ENCODE measurements at places on chromosomes 4 and X. TPM values are rescaled to one million over a fixed set of nuclear protein-coding genes. Genes with fewer than 3 reads are reported as not detected.

DNA sequence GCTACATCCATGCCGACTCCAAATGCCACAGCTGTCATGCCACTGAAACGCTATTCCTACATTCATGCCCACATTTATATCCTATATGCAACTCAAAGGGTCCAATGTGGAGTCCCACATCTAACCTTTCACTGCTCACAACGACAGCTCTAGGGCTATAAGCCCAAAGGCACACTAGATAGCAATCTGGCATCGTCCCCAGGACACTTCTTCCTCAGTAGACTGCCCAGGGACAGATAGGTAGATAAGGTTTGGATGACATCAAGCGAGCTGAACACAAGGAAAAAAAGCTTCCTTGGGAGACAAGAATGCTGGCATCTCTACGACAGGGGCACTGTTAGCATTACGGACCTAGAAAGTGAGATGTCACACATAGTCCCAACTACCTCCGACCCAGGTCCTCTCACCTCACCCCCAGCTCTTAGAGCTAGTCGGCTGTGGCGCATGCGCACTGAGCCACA lies 685 bp downstream of the RAB9B start:
- H3K4me1 ChIP-seq: no peaks in the 10 kb centered on the region
- no peak for DNase-seq
- H3K27me3 ChIP-seq: peaks cover 25% of the 10 kb centered on the region
- peak overlapping the region; percentile 76 for H3K27ac ChIP-seq

DNA sequence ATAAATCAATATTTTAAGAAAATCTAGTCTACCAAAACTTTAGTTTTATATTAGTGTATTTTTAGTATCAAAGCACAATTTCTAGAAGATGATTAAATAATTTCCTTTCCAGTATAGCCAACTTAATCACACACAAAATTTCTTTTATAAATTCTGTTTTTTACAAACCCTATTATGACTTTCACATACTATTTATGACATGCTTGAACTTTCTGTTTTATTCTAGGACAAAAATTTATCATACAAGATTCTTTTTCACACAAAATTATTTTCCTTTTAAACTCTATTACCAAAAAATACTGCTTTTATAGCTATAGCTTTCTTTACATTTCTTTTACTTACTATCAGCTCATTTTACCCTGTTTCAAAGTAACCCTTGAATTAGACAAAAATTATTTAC lies 149.5 kb downstream of the OR13H1 start:
- no peak overlapping the region for H3K4me3 ChIP-seq
- H3K27me3 ChIP-seq: peaks cover 20% of the 10 kb centered on the region
- no peaks in the 10 kb centered on the region for H3K4me1 ChIP-seq
- DNase-seq: no peak

- H3K4me1 ChIP-seq: no peaks in the 10 kb centered on the region
- no peak overlapping the region for H3K27ac ChIP-seq
- H3K4me3 ChIP-seq: no peak overlapping the region
- DNase-seq: peak; percentile 17
These were observed 894.4 kb downstream of the FAT4 start for GRCh38 chr4:126209147-126209546.

Gene ATP8A1
- 247 TPM for total RNA-seq

Gene CBR4
- total RNA-seq: 26.5 TPM

DNA sequence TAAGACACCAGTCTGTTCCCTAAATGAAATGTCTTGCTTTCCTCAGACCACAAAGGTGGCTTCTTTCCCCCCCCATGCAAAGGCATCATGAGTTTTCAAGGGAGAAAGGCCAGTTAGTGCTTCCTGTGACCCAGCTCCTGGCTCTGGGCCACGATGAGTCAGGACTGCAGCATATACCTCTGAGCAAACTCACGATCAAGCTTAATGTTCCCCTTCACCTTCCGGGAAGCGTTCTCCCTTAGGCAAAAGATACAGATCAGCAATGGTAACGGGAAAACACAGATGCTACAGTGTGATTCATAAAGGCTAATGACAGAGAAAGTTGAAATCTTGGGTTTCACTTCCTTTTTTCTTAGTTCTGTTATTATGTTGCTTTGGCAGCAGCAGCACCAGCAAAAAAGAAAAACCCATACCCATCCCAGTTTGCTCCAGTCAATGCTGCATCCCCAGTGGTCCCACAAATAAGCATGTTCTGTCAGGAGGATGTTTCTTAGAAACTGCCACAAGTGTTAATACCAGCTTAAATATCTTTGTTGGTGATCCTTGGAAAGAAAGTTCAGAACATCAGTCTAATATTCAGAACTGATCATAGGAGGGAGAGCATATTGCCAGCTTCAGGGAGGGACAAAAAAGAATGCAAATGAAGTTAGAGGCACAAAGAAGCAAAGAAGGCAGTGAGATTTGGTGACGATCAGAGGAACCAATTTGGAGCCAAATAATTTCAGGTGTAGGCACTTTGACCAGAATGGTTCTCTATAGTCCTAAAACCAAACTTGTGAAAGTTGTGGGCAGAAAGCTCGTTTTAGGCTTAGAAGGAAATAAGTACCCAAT lies 41.2 kb downstream of the LONRF3 start:
- H3K4me3 ChIP-seq: no peak overlapping the region
- H3K4me1 ChIP-seq: no peaks in the 10 kb centered on the region
- H3K27me3 ChIP-seq: no peaks in the 10 kb centered on the region
- DNase-seq: no peak
- no peak overlapping the region for H3K27ac ChIP-seq

Gene SLC7A11
- total RNA-seq: 194 TPM

DNA sequence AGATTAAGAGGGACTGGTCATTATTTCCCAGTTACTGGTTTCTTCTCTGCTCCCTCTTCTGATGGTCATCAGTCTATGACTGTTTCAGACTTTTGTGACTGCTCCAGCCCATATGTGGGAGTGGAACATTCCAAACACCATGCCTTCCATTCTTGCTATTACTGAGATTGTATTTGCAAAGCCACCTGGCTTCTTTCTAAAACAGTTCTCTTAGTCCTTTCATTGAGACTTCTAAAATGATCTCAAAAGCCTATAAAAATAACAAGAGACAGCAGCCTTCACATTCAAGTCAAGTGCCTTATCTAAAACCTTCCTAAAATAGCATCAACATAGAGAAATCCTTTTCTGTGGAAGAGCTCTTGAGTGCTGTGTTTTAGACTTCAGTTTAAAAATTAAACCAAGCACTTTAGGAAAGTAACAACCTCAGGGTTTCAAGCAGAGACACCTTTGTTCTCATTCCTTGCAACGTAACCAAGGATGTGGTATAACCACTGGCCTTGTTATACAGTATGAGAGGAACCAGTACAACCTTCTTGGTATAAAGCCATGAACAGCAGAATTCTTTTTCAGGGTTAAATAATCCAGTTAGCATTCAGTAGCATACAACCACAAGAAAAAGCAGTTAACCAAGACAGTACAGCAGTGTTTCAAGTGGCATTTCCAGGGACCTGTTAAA lies 97.1 kb downstream of the NFKB1 start:
- H3K36me3 ChIP-seq: peaks cover 12% of the 10 kb centered on the region
- H3K27me3 ChIP-seq: no peaks in the 10 kb centered on the region
- DNase-seq: no peak
- H3K4me1 ChIP-seq: no peaks in the 10 kb centered on the region

DNA sequence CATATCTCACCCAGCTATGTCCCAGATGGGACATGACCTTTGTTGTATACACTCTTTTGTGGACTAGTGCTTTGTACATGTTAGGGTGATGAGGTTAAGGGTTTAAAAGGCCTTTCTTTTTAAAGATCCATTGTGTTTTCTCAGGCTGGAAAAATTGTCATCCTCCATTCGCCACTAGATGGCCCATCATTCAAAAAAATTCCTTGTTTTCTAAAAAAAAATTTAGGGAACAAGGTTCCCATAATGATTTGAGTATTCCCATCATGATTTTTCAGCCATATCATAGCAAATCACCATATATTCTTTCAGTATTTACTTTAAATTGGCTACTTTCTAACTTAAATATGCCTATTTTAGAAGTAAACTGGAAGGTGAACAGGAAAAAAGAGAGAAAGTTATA lies 91.9 kb upstream of the TMEM164 start:
- no peaks in the 10 kb centered on the region for H3K36me3 ChIP-seq
- H3K27me3 ChIP-seq: no peaks in the 10 kb centered on the region
- H3K4me1 ChIP-seq: no peaks in the 10 kb centered on the region
- no peak overlapping the region for H3K27ac ChIP-seq

DNA sequence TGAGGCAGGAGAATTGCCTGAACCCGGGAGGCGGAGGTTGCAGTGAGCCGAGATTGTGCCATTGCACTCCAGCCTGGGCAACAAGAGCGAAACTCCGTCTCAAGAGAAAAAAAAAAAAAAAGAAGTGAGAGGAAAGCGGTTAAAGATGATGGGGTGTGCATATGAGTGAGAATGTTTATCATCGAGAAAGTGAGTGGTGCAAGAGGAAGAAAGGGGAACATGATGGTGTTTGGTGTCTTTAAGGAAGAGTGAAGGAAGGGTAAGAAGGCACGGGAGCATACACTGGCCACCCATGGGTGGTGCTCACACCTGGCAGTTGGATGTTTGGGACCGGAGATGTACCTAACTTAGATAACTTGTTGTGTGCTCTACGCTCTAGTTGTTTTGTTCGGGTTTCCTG lies 62.2 kb downstream of the STOX2 start:
- peaks cover 8% of the 10 kb centered on the region for H3K4me1 ChIP-seq
- H3K27me3 ChIP-seq: no peaks in the 10 kb centered on the region
- H3K36me3 ChIP-seq: no peaks in the 10 kb centered on the region
- no peak for DNase-seq

Gene MAMLD1
- total RNA-seq: 5.5 TPM

Gene TMEM144
- total RNA-seq: 5.8 TPM

- H3K27ac ChIP-seq: no peak overlapping the region
- H3K27me3 ChIP-seq: no peaks in the 10 kb centered on the region
- no peaks in the 10 kb centered on the region for H3K36me3 ChIP-seq
- H3K4me1 ChIP-seq: no peaks in the 10 kb centered on the region
- no peak overlapping the region for H3K4me3 ChIP-seq
These were observed 22.8 kb upstream of the PAPSS1 start for GRCh38 chr4:107742791-107743190.

Gene CYSLTR1
- total RNA-seq: 9.2 TPM

DNA sequence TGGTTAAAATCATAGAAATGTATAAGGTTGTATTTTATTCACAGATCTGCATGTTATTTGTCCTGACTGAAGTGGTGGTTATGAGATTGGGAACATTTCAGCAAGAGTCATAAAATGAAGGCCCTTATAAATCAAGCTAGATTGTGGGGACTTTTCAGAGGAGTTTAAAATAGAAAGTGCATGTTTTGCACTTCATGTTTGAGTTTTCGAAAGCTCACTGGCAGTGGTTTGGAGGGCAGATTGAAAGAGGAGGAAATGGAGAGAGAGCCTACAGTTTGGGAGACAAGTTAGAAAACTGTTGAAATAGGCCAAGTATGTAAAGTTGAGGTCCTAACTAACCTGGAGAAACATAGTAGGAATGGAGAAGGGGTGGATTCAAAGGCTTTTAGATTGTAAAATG lies 124.9 kb downstream of the KDM6A start:
- no peaks in the 10 kb centered on the region for H3K27me3 ChIP-seq
- no peaks in the 10 kb centered on the region for H3K4me1 ChIP-seq
- DNase-seq: no peak

DNA sequence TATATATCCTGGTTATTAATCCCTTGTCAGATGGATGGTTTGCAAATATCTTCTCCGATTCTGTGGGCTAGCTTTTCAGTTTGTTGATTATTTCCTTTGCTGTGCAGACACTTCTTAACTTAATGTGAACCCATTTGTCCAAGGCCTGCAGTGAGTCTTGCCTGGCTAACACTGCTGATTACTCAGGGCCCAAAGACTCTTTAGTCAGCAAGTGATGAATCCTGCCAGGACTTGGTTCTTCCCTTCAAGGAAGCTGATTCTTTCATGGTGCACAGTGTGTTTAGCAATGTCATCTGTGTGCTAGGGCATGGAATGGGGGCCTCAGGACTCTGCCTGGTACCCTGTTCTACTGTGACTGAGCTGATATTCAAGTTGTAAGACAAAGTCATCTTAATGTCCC lies 81.8 kb upstream of the TEX13A start:
- H3K4me3 ChIP-seq: no peak overlapping the region
- H3K36me3 ChIP-seq: no peaks in the 10 kb centered on the region
- peaks cover 9% of the 10 kb centered on the region for H3K27me3 ChIP-seq
- H3K4me1 ChIP-seq: no peaks in the 10 kb centered on the region
- H3K27ac ChIP-seq: no peak overlapping the region

GRCh38 chr4:2046031-2046961 lies 12.8 kb upstream of the NAT8L start:
- no peak overlapping the region for H3K27ac ChIP-seq
- peaks cover 44% of the 10 kb centered on the region for H3K36me3 ChIP-seq
- H3K27me3 ChIP-seq: peaks cover 4% of the 10 kb centered on the region
- no peak for DNase-seq
- H3K4me3 ChIP-seq: no peak overlapping the region

Gene ANXA10
- total RNA-seq: not detected

Gene DDX53
- not detected for total RNA-seq

Gene PAGE5
- not detected for total RNA-seq

GRCh38 chrX:29813174-29813573 lies 402.2 kb upstream of the MAGEB2 start:
- H3K4me1 ChIP-seq: no peaks in the 10 kb centered on the region
- no peaks in the 10 kb centered on the region for H3K27me3 ChIP-seq
- H3K36me3 ChIP-seq: no peaks in the 10 kb centered on the region

DNA sequence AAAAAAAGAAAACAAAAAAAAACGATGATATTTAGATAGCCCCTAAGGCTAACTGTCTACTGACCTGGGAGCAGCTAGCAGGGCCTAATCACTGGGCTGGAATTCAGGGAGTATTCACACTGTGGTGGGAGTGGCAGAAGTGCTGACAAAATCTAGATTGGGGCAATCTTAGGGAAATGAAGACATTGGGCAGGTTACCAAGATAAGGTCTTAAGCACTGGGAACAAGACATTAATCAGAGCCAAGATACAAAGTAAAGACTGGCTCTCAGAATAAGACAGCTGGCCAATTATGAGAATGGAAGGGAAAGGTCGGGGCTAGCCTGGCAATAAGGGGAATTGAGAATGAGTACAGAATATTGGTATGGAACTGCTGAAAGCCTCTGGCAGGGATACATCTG lies 100.2 kb upstream of the GRIA3 start:
- no peaks in the 10 kb centered on the region for H3K4me1 ChIP-seq
- no peak for DNase-seq
- H3K4me3 ChIP-seq: no peak overlapping the region
- no peaks in the 10 kb centered on the region for H3K36me3 ChIP-seq
- H3K27me3 ChIP-seq: no peaks in the 10 kb centered on the region
- H3K27ac ChIP-seq: no peak overlapping the region

Gene GSX2
- not detected for total RNA-seq

Gene CYLC1
- 0.10 TPM for total RNA-seq

DNA sequence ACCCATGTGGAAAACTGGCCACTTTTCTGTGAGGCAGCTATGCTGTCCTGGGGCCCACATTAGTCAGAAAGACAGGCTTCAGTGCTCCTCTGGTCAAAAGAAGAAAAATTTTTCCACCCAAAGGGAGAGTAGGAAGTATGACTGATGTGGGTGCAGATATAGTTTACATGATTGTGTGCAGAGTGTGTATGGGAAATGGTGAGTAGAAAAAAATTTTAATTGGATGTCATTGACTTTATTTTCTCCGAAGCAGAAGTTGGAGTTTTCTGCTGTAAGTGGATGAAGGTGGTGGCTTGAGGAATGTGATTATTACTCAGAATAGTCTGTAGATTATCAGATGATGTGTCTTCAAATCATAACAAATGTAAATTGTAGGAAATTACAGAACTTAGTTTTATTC lies 241.5 kb upstream of the IGFBP7 start:
- H3K27ac ChIP-seq: no peak overlapping the region
- H3K4me1 ChIP-seq: no peaks in the 10 kb centered on the region
- DNase-seq: no peak
- H3K27me3 ChIP-seq: no peaks in the 10 kb centered on the region
- H3K4me3 ChIP-seq: no peak overlapping the region
- no peaks in the 10 kb centered on the region for H3K36me3 ChIP-seq
